ENCODE measurements at places on chromosomes 16 and 17.

DNA sequence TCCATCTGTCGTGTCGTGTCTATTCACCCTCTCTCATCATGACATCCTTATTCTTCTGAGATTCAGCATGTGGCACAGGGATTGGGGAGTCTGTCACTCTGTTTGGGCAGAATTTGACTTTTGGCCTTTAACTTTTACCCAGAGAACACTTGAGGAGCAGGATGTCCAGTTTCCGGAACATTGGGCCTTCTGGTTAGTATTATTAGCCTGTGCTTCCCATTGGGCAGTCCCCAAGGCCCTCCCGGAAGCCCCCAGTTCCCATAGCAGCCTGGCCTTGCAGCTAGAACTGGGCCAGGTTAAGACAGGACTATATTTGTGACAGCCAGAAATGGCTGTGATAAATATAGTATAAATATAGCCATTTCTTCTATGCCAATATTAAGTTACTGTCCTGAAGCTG lies 9.6 kb downstream of the SCN4A start:
- DNase-seq: no peak

- DNase-seq: peak; percentile 58
Measured at GRCh38 chr17:32909787-32910369, 18.1 kb upstream of the TMEM98 start.

- DNase-seq: no peak
Measured at GRCh38 chr17:2101448-2102257, 46.8 kb downstream of the HIC1 start.

- DNase-seq: no peak
Measured at GRCh38 chr16:49422896-49423295, 49.3 kb downstream of the C16orf78 start.

DNA sequence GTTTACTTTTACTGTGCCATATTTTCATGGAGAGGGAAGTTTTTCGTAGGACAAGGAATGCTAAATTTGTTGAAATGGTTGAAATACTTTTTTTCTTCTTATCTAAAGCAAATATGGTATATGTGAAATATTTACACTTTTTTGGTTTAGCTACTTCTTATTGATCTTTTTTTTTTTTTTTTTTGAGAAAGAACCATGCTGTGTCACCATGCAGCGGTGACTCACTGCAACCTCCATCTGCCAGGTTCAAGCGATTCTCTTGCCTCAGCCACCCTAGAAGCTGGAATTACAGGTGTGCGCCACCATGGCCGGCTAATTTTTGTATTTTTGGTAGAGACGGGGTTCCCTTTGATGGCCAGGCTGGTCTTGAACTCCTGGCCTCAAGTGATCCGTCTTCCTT lies 100.5 kb downstream of the FTO start:
- DNase-seq: no peak

- no peak for DNase-seq
Measured at GRCh38 chr16:58551496-58551895, 36.2 kb downstream of the SETD6 start.

DNA sequence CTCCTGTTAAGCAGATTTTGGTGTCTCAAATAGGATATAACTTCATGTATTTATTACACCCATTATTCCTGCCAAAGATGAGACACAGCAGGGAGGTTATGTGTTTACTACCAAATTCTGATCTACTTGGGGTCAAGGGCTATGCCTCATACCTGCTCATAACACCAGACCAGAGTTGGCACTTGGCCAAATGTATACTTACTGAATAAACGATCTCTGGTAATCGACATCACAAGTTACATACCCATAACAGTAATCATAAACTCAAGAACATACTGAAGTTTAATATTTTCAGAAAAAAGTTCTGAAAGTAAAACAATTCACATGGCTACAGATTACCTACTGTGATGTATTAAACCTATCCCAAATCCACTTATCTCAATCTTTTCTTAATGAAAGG lies 2.9 kb downstream of the TMEM170A start:
- no peak for DNase-seq

DNA sequence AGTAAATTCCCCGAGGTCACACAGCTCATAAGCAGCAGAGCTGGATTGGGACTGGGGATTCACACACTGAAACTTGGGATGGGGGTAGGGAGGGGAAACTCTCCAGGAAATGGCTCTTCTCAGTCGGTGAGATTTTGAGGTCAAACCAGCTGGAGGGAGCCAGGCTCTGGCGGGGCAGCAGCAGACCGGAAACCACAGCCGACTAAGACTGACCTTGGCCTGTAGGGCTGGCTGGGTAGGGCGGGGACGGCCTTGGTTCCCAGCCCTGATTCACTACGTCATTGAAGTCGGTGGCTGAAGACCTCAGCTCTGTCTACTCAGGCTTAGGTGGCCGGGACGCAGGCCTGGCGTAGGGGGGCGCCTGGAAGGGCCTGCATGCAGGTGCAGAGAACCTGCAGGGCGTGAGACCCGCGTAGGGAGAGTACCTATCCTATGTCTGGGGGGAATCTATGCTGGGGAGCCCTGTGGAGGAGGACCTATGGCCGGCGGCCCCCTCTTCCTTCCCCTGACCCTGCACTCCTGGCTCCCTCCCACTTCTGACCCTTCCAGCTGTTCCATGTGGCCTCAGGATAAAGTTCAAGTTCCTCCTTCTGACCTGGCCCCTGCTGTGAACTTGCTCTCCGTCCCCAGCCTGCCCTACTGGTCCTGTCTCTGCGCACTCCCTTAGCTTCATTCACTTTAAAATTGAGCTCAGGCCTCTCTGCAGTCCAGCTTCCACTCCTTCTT lies 11.9 kb upstream of the SLC4A1 start:
- DNase-seq: peak; percentile 56

DNA sequence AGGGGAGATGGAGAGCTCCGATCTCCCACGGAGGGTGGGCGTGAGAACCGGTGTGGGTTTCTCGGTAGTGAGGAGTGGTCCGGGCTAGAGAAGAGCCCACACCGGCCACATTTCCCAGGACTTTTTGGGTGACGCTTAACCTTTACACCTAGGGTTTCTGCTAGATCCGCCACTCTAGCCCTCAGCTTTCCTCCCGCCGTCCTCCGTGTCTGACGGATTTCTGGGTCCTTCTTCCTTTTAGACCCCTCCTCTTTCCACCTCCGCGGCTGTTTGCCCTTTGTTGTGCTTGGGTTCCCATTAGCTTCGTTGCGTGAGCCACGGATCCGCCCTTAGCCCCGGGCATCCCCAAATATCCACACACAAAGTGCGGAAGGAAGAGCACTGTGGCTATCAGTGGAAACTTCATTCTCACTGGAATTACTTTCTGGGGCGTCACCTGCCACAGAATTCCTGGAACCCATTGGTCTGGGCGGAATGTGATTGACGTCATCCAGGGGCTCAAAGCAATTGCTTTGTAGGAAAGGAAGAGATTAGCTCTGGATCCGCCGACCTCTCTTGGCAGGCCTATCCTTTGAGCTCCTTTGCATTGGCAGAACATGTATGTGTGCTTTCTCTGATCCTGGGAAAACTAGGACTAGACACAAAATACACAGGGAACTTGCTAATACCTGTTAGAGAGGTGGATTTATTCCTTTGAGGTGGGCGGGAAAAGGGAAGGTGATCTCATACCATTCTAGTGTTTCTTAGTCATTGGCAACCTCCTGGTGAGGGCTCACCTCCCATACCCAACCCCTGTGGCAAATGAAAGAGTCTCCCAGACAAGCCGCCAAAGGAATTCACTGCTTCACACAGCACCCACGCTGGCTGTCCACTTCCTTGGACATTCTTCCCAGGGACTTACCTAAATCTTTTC lies 654 bp downstream of the TNFAIP1 start:
- DNase-seq: peak; percentile 68

- DNase-seq: peak; percentile 95
Measured at GRCh38 chr17:67491009-67491680, 114.1 kb downstream of the PITPNC1 start.

DNA sequence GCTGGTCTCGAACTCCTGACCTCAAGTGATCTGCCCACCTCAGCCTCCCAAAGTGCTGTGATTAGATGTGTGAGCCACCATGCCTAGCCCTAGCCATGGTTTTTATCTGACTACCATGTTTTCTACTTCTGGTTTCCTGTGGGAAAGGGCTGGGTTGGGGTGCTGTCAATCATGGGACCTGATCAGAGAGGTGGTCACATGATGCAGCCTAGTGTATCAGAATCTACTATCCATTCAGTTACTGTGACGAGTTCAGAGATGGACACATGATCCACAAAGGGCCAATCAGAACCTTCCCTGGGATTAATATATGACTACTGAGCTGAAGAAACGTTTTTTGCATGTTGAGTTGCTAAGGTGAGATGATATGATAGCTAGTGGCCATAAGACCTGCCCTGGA lies 59.1 kb downstream of the ABCC6 start:
- no peak for DNase-seq

GRCh38 chr17:49862781-49863331 lies 15.0 kb upstream of the TAC4 start:
- no peak for DNase-seq

- DNase-seq: no peak
Measured at GRCh38 chr16:35102780-35103403, 1643.5 kb downstream of the TP53TG3F start.

DNA sequence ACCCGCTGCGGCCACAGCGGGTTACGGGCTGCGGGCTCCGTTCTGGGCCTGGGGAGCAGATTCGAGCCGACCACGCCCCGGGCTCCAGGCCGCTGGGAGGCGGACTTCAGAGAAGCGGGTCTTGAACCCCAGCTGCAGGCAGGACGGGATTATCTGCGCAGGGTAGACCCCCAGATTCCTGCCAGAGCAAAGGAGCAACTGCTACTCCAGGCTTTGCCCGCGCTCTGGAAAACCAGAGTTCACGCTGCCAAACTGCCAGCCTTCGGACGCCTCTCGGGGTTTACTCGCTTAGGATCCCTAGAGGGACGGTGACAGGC lies 301 bp upstream of the ULK2 start:
- no peak for DNase-seq

GRCh38 chr16:69417520-69418199 lies 6.8 kb upstream of the CYB5B start:
- DNase-seq: no peak

DNA sequence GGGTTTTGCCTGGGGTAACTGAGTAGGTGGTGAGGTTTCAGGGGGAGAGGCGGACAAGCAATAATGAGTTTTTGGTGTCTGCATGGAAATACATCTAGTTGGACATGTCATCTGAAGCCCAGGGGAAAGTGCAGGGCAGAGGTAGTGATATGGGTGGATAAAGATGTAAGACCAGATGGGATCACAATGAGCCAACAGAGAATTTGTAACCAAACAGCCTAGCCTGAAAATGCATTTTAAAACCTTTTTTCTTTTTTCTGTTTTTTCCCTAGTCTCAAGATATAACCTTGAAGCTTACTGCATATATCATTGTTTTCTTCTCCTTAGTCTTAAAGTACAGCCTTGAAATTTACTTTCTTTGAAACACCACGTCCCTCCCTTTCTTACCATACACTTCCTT lies 3.7 kb upstream of the ZNF19 start:
- DNase-seq: no peak

DNA sequence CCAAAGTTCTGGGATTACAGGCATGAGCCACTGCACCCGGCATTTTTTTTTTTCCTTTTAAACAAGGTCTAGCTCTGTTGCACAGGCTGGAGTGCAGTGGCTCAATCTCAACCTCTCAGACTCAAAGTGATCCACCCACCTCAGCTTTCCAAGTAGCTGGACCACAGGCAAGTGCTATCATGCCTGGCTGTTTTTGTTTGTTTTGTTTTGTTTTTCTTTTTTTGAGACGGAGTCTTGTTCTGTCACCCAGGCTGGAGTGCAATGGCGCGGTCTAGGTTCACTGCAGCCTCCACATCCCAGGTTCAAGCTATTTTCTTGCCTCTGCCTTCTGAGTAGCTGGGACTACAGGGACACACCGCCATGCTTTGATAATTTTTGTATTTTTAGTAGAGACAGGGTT lies 19.1 kb upstream of the ZC3H7A start:
- DNase-seq: no peak

- no peak for DNase-seq
Measured at GRCh38 chr16:3054965-3055733, 8.8 kb downstream of the MMP25 start.

DNA sequence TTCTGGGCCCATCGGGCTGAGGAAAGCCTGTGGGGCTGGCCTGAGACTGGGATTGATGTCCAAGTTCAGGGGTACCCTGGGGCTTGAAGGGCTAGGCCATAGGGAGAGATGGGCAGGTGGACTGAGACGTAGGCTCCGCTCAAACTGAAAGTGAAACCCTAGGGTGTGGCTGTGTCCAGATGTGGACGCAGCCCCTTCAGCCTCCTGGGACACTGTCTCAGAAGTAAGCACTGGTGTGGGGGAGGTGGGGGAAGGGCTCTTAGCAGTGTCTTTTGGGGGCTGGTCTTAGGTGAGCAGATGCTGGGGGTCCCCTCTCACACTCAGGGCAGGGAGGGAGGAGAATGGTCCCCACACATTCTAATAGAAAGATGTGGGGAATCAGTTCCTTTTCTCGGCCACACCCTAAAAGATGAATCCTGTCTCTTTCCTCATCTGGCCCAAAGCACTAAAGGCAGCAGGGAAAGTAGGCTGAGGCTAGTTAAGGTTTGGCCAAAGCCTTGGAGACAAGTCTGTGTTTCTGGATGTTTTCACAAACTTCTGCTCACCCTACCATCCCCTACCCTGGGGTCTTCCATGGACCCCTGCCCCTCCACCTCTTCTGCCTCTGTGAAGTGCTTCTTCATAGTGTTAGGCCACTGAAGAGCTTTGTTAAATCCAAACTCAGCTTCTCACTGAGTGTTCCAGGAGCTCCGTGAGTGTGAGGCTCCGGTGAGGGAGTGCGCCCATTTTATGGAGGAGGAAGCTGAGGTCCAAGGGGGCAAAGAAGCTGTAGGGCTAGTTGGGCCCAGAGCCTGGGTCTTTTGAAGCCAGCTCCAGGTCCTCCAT lies 5.6 kb downstream of the FMNL1 start:
- DNase-seq: no peak

DNA sequence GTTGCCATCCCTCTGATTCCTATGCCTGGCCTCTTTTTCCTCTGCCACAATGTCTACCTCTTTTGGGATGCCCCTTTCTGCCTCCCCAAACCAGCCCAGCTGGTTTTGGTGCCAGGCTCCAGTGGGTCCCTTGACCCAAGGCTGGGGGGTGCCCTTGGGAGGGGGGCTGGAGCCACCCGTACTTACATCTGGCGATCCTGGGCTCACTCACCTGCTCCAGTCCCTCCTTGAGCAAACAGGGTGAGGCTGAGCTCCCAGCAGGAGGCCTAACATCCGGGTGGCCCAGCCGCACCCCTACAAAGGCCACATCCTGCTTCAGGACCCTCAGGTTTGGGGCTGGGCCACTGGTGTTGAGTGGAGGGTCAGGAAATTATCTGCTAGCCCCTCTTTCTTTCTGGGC lies 1.2 kb downstream of the ERN2 start:
- no peak for DNase-seq

DNA sequence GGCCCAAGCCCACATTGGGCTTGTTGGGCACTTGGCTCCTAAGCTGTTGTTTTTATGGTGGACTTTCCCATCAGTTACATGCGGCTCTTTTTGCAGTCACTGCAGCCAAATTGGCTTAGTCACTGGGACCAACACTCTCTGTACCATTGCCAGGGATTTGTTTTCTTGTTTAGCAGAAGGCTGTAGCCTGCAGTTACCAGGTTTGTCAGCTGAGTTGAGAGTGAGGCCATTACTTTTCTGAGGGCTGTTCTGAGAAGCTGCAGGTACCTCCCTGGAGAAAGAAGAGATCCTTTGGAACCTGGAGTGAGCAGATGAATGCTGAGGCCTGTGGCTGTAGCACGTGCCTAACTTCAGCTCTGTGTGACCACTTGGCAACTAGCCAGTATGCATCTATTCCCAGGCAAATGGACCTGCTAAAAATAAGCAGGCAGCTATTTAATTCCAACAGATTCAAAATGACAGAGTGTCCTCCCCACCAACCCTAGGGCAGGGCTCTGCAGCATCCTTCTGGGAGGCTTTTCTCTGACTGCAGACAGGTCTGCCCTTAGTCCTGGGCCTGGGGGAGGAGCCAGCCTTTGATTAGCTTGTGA lies 12.9 kb downstream of the AKAP1 start:
- peak; percentile 78 for DNase-seq

- DNase-seq: no peak
Measured at GRCh38 chr17:35847006-35847405, 21.7 kb downstream of the HEATR9 start.
